ENCODE measurements at places on chromosomes 6 and 20.

GRCh38 chr20:33163856-33164762 lies 3.9 kb upstream of the BPIFA2 start:
- DNase-seq = no peak

DNA sequence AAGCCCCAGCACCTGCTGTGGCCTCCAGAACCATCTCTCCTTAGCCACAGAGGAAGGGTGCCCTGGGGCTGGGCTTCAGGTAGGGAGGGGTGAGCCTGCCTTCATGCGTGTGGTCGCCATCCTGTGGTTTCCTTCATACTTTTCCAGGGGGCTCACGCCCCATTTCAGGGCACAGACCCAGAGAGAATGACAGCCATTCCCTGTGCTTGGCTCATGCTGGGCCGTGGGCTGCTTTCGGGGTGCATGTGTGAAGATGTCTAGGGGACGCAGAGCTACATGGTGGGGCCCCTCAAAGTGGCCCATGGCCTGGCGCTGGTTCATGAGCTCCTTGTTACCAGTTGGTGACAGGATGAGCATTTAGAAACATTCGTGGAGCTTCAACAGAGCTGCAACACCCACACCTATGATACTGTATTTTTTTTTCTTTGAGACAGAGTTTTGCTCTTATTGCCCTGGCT lies 190.3 kb upstream of the SLC24A3 start:
- no peak for DNase-seq

GRCh38 chr6:153117986-153118879 lies 12.8 kb downstream of the RGS17 start:
- DNase-seq = no peak

- DNase-seq = no peak
These were observed 78.4 kb downstream of the PREP start for GRCh38 chr6:105324386-105324950.

DNA sequence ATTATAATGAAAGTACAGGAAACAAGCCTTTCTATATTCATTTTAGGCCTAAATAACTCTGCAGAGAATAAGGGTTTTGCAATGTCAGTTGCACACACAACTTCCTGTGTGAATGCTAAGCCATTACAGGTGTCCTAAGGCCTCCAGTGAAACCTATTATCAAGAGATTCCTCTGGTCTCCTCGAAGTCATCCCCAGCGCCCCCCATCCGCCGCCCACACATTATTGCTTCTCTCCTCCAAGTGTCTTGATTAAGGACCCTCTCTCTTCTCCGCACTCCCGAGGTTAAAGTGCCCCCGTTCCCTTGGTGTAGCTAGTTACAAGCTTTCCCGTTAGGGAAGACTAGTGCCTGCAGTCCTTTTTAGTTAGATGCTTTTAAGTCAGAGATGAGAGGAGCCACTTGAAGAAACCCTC lies 1.3 kb downstream of the HIVEP2 start:
- DNase-seq = no peak

DNA sequence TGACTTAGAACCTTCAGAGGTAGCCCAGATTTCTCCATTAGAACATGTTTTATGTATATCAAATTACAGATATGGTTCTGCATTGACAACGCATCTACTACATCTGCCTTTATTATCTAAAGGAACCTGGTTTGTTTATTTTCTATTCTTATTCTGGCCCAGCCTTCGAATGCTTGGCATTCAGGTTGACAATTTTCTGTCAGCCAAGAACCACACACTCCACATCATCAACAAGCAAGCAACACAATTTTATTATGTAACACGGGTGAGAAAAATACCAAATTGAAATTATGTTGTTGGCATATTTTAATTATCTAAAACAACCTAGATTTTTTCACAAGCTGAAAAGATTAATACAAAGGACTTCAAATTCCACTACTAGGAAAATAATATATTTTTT lies 14.6 kb downstream of the MAP3K5 start:
- DNase-seq = no peak

DNA sequence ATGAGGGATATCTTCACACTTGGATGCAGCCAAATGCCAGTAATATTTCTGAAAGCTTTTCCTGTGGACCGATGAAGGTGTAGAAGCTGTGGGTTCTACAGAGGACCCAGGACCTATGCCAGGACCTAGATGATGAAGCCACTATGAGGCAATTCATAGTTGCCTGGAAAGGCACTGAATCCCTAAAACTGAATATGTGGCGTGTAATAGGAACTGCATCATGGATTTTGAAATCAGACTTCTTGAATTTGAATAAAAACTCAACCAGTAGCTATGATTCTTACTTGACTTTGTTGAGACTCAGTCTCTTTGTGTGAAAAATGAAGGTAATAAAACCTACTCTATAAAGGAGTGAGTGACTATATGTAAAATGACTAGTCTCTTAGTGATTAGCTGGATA lies 89.9 kb upstream of the SGK1 start:
- no peak for DNase-seq

GRCh38 chr6:15285682-15286294 lies 39.9 kb downstream of the JARID2 start:
- DNase-seq = no peak

GRCh38 chr20:52295556-52295955 lies 104.0 kb upstream of the ZFP64 start:
- no peak for DNase-seq

DNA sequence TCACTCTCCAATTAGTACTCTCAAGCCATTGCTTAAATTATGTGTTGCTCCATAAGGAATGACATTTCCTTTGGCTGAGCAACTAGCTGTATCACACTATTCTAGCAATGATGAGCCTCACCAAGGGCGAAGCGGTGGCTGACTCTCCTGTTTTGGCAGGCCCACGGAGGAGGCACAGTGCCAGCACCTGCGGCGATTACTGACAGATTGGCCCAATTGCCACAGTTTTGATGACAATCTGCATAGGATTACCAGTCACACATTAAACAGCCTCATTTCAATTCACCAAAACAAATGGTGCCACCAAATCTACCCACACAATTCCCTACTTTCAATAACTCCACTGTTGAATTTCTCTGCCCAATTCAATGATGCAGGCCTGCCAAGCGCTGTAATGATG lies 286.9 kb downstream of the PTPRK start:
- DNase-seq = peak; percentile 20

GRCh38 chr6:53287336-53288225 lies 61.2 kb downstream of the ELOVL5 start:
- no peak for DNase-seq

- no peak for DNase-seq
These were observed 80.8 kb downstream of the MKKS start for GRCh38 chr20:10352934-10353824.

- DNase-seq = no peak
These were observed 75.3 kb downstream of the GMPR start for GRCh38 chr6:16313732-16314131.

DNA sequence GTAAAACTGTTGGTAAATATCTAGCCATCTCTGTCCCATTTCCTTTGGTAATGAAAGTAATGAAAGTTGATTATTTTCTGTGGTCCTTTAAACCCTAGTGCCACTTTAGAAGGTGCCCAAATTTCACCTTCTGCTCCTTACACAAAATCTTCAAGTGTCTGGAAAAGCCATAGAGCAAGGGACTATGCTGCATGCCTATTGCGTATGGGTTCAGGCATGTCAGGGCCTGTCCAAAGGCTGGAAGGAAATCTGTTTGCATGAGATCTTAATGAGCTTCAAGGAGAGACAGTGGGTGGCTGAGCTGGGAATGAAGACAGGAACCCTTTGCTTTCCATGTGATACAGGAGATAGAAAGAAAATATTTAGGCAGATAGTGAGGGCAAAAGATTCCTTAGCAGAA lies 66.6 kb upstream of the CCN6 start:
- DNase-seq = no peak

DNA sequence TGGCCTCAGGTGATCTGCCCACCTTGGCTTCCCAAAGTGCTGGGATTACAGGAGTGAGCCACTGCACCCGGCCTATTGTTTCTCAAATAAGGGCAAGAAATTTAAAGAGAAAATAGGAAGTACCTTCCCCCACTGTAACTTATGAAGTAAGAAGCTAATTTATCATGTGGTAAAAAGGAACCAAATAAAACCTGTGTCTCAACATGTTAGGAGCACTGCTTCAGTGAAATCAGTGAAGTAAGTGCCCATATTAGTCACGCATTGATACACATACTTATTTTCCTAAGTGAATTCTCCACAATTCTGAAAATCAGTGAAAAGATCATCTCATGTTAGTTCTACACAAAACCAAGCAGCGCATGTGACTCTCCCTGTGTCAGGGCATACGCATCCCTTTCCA lies 14.2 kb upstream of the LPA start:
- no peak for DNase-seq

DNA sequence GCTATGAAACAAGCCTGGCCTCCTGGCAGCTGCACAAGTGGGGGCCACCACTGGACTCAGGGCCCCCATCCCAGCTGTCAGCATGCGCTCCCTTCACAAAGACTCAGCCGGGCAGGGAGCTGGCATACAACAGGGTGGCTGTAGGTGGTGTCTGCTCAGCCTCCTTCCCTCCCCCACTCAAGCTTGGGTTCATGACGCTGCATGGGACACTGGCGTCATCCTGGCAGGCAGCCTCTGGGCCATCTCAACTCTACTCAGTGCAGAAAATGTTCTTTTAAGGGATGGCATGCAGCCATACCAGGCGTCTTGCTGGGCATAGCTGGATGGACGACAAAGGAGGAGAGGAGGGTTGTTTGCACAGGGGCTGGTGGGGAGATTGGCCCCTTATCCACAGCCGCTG lies 30.5 kb downstream of the SAYSD1 start:
- no peak for DNase-seq

- no peak for DNase-seq
These were observed 79.4 kb downstream of the DLGAP4 start for GRCh38 chr20:36385503-36385902.

- DNase-seq = no peak
These were observed 4.7 kb upstream of the TAAR1 start for GRCh38 chr6:132663661-132664060.

GRCh38 chr20:18003897-18004296 lies 35.1 kb downstream of the MGME1 start:
- no peak for DNase-seq

DNA sequence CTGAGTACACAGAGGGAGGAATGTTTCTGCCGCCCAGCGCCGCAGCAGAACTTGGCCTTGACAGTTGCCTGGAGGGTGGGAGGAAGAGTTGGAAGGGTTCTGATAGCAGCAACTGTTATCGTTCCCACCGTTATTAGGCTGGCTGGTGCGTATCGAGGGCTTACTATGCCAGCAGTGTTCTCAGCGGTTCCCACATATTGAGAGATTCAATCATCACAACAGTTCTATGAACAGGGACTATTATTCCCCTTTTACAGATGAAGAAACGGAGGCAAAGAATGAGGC lies 380.1 kb upstream of the SULF2 start:
- no peak for DNase-seq

GRCh38 chr6:25016014-25016720 lies 80.4 kb upstream of the RIPOR2 start:
- DNase-seq = no peak

- no peak for DNase-seq
These were observed 51.4 kb downstream of the ZBTB9 start for GRCh38 chr6:33505548-33506370.

DNA sequence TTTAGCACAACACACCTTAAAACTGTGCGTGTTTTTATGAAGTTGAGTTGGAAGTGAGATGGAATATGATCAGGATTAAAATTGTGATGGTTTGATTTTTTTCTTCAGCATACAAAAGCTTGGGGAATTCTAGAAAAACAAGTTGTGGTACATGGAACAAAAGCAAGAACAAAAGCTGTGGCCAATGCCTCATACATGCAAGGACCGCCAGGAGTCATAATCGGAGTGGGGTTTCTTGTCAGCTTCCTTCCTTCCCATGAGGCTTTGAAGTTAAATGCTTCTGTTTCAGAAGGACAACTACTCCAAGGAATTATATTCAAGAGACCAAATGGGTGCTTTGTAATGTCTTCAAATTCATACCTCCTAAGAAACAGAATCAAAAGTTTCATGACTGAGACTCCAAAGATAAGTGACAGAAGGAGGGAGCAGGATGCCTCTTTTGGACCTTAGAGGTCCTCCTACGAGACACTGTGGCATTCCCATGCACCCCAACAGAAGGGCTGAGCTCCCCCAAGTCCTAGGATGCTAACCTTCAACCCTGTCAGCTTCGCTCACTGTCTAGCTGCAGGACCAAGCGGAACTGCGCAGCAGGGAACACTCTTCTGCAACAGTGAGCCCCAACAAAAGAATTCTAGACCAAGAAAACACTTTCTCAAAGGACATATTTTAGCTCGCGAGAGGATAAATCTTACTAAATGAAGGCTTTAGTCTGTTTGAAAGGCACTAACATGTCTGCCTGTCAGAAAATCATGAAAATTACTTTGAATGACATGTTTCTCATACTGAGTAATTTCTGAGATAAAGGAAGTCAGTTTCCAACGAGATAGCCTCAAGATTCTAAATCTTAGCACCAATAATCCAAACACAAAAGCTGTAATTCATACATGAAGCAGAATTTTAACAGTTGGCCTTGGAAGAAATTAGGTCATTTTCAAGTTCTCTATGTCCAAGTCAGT lies 108.5 kb upstream of the NHSL1 start:
- no peak for DNase-seq

DNA sequence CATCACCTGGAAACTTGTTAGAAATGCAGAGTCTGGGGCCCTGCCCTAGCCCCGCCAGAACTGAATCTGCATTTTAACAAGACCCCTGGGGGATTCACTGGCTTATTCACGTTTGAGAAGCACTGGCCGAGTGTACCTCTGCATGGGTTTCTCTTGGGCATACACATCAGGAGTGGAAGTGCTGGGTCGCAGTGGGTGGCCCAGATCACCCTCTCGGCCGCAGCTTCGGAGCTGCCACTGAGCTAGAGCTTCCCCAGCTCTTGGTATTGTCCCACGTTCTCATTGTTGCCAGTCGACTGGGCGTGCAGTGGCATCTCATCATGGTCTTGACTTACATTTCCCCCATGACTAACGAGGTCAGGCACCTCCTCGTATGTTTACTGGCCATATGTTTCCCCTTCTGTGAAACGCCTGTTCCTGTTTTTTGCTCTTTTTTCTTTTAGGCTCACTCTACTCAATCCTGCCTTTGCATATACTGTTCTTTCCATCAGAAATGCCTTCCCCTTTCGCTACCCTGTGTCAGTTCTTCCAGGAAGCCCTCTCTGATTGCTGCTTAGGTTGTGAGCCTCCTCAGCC lies 3.0 kb upstream of the DLGAP4 start:
- no peak for DNase-seq

DNA sequence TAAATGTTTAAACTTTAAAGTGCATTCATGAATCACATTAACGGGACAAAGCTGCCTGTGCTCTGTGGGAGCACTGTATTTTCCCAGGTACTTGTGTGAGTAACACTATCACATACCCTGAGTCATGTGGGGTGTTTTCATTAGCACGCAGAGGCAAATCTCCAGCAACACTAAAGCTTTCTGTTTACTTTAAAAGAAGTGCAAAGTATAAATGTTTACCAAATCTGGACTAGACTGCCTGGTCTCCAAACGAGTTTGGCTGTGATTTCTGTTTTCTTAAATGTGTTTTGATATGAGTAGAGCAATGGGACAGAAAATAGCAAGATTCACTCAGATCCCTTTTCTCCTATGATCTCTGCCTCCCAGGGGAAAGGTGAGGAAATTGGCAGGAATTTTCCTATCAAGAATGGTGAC lies 28.8 kb upstream of the RIPPLY2 start:
- no peak for DNase-seq

Measured in NCI-H1105 (cell line).